NCI-H1436 (cell line): ENCODE measurements at places on chromosomes 6 and 20.

GRCh38 chr6:88184921-88185320 lies 18.8 kb upstream of the CNR1 start:
- DNase-seq, result no peak

DNA sequence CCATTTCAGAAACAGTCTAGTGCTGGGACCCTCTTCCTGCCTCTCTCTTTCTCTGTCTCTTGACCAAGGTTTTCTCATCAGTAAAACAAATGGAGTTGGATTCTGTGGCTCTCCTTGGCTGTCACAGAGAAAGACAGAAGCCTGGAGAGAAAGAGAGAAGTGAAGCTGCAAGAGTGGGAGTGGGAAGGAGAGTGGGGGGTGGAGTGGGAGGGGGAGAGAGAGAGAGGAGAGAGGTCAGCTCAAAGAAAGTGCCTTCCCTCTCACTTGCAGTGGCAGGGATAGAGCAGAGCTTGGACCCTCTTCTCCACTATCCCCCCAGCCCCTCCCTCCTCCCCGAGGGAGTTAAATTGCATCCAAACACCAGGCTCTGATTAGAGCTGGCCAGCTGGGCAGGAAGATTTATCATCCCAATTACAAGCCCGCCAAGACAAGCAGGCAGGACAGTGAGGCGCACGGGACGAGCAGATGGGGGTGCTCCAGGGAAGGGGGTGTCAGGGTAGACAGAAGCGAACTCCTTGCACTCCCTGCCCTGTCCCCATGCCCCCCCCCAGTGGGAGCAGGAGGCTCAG lies 74.3 kb downstream of the CD40 start:
- no peak for DNase-seq

- DNase-seq, result peak; percentile 60
These were observed 28.2 kb downstream of the CGA start for GRCh38 chr6:87066449-87067333.

DNA sequence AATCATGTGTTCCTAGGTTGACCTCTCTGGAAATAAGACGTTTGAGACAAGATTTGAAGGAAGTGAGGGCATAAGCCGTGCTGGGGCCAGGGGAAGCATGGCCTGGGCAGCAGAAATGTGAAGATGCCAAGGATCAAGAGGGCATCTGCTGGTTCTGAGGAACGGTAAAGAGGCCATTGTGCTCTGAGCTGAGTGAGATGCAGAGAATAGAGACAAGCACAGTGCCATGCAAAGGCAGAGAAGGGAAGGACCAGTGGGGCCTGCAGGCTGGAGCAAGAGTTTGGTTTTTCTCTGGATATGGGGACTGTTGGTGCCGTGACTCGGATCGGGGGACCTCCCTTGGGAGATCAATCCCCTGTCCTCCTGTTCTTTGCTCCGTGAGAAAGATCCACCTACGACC lies 50.8 kb downstream of the SMPDL3A start:
- DNase-seq, result no peak

DNA sequence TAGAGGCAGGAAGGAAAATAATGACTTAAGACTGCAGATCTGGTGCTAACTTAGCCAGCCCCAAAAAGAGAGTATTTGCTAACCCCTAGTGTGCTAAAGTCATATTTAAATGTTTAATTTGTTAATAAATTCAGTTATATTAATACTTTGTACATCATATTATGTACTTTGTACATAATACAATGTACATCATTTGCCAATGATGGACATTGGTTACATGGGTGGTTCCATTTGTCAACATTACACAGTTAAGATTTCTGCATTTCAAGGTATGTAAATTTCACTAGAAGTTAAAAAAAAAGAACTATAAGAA lies 63.9 kb upstream of the PIM1 start:
- no peak for DNase-seq

DNA sequence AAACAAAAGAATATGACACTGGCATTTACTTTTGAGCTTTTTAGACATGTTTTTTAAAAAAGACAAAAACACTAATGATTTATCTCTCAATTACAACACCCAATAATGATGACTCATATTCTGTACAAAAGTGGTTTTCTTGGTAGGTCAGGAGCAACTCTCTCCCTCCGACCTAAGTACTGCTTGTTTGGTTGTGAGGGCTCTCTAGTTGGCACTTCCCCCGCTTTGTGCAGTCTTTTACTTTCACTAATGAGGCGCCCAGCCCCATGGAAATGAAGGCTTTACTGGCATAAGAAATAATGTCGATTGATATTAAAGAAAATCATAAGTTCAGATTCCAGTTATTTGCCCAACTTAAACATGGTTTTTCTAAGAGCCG lies 1.3 kb downstream of the KPNA5 start:
- no peak for DNase-seq

- no peak for DNase-seq
These were observed 195.3 kb downstream of the SYNE1 start for GRCh38 chr6:152441902-152442301.

- no peak for DNase-seq
These were observed 65.3 kb upstream of the BMP2 start for GRCh38 chr20:6702144-6702543.
